Liver (tissue), 10 donors: ENCODE measurements at places on chromosomes 3 and 15. TPM values are rescaled to one million over a fixed set of nuclear protein-coding genes. Genes with fewer than 3 reads are reported as not detected.

Gene PTPRG
- total RNA-seq: 11.2 TPM

Gene MYO5A
- 7.1 TPM for total RNA-seq

Gene CDC25A
- 29.6 TPM for total RNA-seq

Gene HRH1
- total RNA-seq: 1.3 TPM

Gene FAM43A
- total RNA-seq: 3.7 TPM

Gene ZNF860
- 0.17 TPM for total RNA-seq

Gene CCDC13
- 2.3 TPM for total RNA-seq

Gene CIAO2A
- 124 TPM for total RNA-seq

Gene SOX2
- not detected for total RNA-seq

Gene SEMA3B
- total RNA-seq: 1.5 TPM

Gene B3GNT5
- 0.84 TPM for total RNA-seq

Gene NOX5
- under 0.01 TPM for total RNA-seq

Gene MESP2
- total RNA-seq: not detected

Gene LRRIQ4
- not detected for total RNA-seq

Gene TLR9
- total RNA-seq: not detected

Gene UBAP1L
- total RNA-seq: 6.9 TPM

Gene CPN2
- 87.9 TPM for total RNA-seq

Gene GTPBP8
- total RNA-seq: 10.1 TPM

Gene GRM2
- not detected for total RNA-seq

Gene SPATA12
- total RNA-seq: not detected

Gene SCG3
- 0.05 TPM for total RNA-seq

Gene RHOV
- 0.05 TPM for total RNA-seq

Gene NPAP1
- 0.08 TPM for total RNA-seq

Gene MASP1
- total RNA-seq: 83.8 TPM

Gene TP63
- 0.08 TPM for total RNA-seq

Gene BCL2A1
- total RNA-seq: 2.9 TPM

Gene LIPC
- 268 TPM for total RNA-seq

Gene RTP1
- not detected for total RNA-seq

Gene MUC20
- 1.1 TPM for total RNA-seq

Gene TEX55
- total RNA-seq: not detected

Gene DUOXA2
- total RNA-seq: not detected

Gene PATL2
- total RNA-seq: 0.65 TPM

Gene TUSC7
- not detected for total RNA-seq

Gene SCN5A
- total RNA-seq: 0.14 TPM

Gene COX5A
- 47.9 TPM for total RNA-seq

Gene DBR1
- 11.0 TPM for total RNA-seq

Gene ATR
- total RNA-seq: 9.6 TPM

Gene COL6A5
- not detected for total RNA-seq

Gene PLSCR5
- not detected for total RNA-seq

Gene AP3S2
- total RNA-seq: 73.5 TPM

Gene RAB6B
- total RNA-seq: 2.8 TPM

Gene ITGA11
- 1.0 TPM for total RNA-seq

Gene CLRN1
- not detected for total RNA-seq

Gene CAPN3
- 2.0 TPM for total RNA-seq

Gene ACSBG1
- total RNA-seq: under 0.01 TPM

Gene HRG
- total RNA-seq: 139 TPM

Gene C3orf22
- not detected for total RNA-seq

Gene LRTM1
- not detected for total RNA-seq

Gene LSMEM2
- not detected for total RNA-seq

Gene CKMT1A
- 0.65 TPM for total RNA-seq

Gene ANKRD63
- total RNA-seq: not detected

Gene ALG1L2
- total RNA-seq: not detected

Gene CLDN11
- total RNA-seq: 3.3 TPM
